ENCODE measurements at places on chromosomes 7 and 10.

- no peak for DNase-seq
Observed at GRCh38 chr10:5976512-5977470, 552 bp downstream of the IL15RA start.

DNA sequence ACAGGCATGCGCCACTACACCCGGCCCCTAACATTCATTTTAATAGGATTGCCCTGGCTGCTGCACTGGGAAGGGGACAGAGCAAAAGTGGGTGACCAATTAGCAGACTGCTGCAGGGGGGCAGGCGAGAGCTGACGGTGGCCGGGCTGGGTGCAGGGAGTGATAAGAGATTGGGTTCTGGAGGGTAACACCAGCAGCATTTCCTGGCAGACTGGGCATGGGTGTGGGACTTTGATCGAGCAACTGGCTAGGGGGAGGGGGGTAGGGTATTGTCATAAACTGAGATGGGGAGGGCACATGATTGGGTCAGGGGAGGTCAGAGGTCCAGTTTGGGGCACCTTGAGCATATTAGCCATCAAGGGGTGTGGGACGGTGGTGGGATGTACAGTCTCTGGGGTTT lies 20.2 kb upstream of the AMZ1 start:
- DNase-seq, result no peak

DNA sequence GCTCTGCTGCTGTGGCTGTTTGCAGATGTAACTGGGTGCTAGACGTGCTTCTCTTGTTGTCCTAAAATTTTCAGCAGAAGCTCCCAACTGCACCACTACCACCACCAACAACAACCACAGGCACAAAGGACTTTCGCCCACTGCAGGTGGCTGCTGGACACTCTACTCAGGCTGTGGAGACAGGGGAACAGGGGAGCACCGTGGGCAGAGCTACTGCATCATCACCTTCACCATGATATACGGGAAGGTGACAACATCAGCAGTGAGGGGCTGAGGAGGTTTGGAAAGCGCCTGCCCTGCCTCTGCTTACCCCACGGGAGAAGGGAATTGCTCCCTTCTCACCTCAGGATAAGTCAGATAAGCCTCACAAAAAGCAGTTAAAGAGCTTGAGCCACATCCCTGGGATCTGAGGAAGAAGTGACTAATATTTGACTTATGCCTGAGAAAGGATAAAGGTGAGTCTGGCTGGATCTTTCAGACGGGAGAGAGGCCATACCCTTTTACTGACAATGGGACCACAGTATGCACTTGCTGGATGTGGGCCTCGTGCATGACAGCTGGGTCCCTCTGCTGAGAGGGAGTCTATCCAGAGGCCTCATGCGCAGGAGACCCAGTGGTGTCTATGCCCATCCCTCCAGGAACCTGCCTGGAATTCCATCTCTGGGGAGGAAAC lies 217.6 kb downstream of the KLF6 start:
- no peak for DNase-seq

- DNase-seq, result no peak
Observed at GRCh38 chr7:159125104-159125954, 19.3 kb downstream of the VIPR2 start.
